ENCODE measurements at places on chromosomes 5 and 9. TPM values are rescaled to one million over a fixed set of nuclear protein-coding genes. Genes with fewer than 3 reads are reported as not detected.

PPIC gene
- 34.3 TPM for total RNA-seq

SLC6A3 gene
- not detected for total RNA-seq

MRPL22 gene
- 38.8 TPM for total RNA-seq

GRCh38 chr9:119074017-119074416 is 295.2 kb downstream of the BRINP1 start:
- DNase-seq = no peak

GRCh38 chr5:153224651-153225050 is 265.8 kb upstream of the GRIA1 start:
- DNase-seq = no peak
